ENCODE measurements at places on chromosomes 16 and 17.
A peak's percentile ranks its signal among the peaks of the same experiment; 100 is the strongest.

GRCh38 chr17:44547625-44548267, 9.5 kb upstream of the FZD2 start:
- DNase-seq: peak; percentile 15

GRCh38 chr17:62062302-62062701, 2.8 kb downstream of the MED13 start:
- DNase-seq: no peak

- no peak for DNase-seq
Measured at GRCh38 chr16:17343028-17343427, 127.7 kb downstream of the XYLT1 start.

GRCh38 chr17:15490634-15491261, 23.3 kb upstream of the CDRT4 start:
- no peak for DNase-seq

GRCh38 chr17:61996916-61997605, 68.0 kb downstream of the MED13 start:
- no peak for DNase-seq

DNA sequence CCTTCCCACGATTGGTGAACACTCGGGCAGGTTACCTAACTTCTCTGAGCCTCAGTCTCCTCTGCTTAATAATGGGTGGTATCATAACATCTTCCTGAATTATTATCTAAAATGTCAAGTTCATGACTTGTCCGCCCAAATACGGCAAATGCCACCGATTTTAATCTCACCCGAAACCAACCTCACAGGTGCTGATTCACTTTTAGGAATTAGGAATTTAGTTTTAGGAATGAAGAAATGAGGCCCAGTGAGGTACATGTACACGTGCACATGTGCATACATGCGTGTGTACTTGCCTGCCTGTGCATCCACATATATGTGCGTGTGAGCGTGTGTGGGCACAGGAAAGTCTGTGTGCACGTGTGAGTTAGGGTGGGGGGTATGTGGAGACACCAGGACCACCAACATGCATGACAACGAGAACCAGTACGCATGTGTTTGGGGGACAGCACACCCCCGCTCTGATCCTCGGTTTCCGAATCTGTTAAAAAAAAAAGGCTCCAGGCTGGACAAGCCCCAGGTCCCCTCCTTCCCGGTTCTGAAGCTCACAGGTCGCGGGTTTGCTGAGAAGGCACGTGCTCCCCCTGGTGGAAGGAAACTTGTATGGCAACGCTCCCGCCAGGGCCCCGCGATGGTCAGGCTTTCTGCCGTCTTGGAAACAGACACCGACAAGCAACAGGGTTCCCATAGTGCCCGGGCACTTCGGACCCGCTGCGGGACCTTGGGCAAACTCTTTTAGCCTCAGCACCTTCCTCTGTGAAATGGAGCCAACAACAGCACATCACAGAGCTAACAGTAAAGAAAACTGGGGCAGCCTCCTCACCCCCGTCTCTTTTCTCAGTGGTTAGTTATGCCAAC, 219.2 kb downstream of the RBFOX3 start:
- peak; percentile 91 for DNase-seq

DNA sequence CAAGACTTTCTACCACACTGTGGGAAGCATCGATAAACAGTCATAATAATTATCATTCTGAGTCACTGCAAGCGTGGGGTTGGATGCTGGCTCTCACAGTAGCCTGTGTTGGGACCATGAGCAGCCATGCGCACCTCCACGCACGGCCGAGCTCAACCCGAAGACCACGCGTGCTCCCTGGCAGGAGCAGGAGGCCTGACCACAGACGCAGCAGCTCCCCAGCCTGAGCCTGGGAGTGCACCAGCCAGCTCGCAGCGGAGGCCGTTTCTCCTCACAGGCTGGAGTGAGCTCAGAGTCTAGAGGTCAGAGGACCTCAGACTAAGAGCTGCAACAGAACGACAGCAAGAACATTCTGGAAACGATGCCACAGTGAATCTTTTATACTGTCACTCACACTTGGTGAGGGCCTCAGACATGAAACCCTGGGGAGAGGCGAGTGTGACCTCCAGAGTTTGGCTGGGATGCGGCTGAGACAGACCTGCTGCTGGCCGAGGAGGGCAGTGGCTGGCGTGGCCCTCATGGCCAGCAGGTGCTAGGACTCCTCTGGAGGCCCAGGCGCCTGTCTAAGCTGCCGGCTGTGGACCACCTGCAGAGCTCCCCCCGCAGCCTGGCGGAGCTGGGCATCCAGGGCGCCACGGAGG, 6.0 kb downstream of the NDUFAF8 start:
- no peak for DNase-seq

- peak; percentile 29 for DNase-seq
Measured at GRCh38 chr16:54477714-54478113, 191.1 kb upstream of the IRX3 start.

DNA sequence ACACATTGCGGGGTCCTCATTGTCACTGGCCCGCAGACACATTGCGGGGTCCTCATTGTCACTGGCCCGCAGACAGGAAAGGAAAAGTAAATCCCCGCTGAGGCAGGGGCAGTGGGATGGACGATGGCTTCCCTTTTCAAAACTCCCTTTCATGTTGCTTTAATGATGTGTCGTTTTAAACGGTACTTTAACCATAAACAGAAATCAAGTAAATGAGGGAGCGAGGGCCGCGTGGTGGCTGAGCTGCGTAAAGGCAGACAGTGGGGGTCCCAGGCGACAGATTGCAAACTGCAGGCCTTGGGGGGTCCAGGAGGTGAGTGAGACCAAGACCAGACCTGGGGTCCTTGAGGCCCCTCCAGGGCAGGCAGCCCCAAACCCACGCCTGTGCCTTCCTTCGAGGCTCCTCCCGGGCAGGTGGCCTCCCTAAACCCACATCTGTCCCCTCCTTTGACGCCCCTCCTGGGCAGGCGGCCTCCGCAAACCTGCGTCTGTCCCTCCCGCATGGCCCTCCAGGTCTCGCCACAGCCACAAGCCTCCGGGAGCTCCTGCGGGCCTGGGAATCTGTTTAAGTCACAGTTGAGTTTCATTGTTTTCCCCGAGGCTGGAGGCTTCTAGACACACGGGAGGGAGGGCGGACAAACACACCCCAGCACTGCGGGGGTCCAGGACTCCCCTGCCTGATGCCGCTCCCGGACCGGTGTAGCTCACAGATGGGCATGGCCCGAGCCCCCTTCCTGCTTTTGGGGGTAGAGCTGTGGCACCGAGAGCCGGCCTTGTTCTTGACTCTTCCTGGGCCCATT, 7.3 kb downstream of the PIEZO1 start:
- DNase-seq: no peak

- DNase-seq: peak; percentile 53
Measured at GRCh38 chr17:8015957-8016631, 13.7 kb downstream of the GUCY2D start.

DNA sequence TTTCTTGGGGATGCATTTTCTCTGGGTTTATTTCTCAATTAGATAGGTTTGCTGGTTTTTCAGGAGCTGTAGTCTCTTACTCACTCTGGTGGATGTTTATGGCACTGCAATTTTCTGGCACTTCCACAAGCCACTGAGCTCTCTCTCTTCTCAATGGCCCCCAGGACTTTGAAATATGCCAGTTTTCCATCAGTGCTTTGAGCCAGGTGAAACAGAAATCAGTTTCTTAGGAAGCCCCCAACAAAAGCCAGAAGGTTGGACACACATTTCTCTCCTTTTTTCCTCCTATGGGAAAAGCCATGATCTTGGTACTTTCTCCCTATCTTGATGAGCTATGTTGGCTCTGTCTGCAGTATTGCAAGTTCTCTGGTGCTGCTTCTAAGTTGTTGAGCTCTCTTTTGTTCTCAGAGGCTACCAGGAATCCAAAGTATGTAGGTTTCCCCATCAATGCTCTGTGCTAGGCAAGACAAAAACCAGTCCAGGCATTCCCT, 90.7 kb upstream of the SMIM36 start:
- no peak for DNase-seq

- DNase-seq: peak; percentile 62
Measured at GRCh38 chr16:27706866-27707685, 157.1 kb downstream of the KATNIP start.

DNA sequence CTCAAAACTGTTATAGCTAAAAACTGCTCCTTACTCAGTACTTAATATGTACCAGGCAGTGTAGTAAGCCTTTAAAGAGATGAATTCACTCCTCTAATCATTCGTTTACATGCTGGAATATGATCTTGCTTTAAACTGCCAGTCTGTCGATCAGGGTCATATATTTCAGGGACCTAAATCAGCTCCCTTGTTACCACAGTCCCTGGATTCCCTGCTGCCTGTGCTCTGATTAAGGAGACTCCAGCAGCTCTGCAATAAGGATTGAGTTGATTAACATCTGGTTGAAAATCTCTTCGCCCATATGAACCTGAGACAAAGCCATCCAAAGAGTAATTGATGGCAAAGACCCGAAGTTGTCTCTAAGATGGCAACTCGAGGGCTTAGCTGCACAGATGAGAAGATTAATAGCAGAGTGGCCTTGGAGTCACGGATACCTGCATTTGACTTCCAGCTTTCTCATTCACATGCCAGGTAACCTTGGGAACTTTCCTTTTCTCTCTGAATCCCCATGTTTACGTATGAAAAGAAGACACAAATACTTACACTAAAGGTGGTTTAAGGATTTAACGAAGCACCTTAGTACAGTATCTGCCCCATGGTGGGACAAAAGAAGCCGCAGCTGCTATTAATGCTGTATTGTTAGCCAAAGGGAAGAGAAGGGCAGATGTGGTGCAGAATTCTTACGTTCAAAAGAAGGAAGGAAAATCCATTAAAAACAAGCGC, 68.2 kb downstream of the VAT1L start:
- DNase-seq: peak; percentile 75

DNA sequence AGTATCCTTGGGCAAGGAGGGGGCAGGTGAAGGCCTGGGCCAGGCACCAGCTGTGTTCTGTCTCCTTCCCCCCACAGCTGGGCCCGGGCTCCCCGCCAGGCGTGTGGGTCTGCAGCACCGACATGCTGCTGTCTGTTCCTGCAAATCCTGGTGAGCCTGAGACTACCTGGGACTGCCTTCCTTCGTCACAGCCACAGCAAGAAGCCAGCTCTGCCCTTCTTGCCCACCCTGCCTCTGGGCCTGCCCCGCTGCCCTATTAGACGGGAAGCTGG, 12.3 kb downstream of the FCSK start:
- DNase-seq: no peak

DNA sequence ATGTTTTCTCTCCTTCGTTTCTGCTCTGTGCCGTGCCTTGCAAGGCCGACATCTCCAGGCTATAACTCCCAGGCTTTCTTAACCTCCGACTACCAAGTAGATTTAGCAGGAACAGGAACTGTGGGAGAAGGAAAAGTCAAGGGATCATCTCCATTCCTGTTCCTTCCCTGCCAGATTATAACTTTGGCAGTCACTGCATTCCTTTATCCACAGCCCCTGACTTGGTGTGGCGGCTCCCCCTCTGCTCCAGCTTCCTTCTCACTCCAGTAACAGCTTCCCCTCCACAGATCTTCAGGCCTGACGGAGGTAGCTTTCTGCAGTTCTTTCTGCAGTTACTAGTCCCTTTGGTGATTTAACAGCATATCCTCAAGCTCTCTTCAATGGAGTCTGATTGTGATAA, 234.6 kb upstream of the MON1B start:
- DNase-seq: no peak

GRCh38 chr17:38584350-38584925, 21.3 kb downstream of the SRCIN1 start:
- no peak for DNase-seq

- no peak for DNase-seq
Measured at GRCh38 chr17:2547176-2547575, 35.5 kb upstream of the METTL16 start.

GRCh38 chr17:9974448-9975381, 69.6 kb upstream of the RCVRN start:
- DNase-seq: no peak
